Brain pericyte (primary cell): ENCODE measurements at places on chromosomes 1 and 21.

DNA sequence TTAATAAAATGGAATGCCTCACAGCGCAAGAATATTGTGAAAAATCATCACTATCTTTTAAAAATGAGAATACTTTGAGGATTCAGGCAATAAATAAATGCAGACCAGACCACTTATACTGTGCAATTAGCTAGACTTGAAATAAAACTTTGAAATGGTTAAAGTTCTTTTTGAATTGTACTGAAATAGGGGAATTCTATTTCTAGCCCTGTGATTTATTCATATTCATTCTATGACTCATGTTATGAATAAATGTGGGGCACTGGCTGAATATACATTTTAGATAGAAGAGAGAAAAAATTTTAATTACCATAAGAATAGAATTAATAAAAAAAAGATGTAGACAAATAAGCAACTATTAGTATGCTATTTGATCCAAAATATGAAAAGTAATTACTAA is 16.4 kb upstream of the USP25 start:
- DNase-seq, result no peak

- DNase-seq, result no peak
These were observed 67.1 kb downstream of the LHX9 start for GRCh38 chr1:197984289-197984688.

GRCh38 chr1:248737457-248737856 is 18.1 kb downstream of the LYPD8 start:
- DNase-seq, result no peak

DNA sequence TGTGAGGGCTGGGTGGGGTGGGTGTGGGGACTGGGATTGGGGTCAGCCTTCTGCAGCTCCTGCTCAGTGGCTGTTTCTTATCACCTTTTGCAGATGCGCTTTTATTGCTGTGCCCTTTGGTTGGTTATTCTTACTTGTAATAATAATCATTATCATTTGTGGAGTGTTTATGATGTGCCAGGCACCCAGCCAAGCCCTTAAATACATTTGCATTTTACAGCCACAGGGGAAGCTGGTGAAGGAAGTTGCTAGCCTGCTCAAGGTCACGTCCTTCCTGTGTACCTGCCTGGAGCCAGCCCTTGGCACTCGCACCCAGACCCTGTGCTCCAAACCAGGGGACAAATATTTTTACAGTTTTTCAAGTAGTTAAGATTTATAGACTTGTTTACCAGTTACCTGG is 144.0 kb downstream of the PGBD5 start:
- no peak for DNase-seq

DNA sequence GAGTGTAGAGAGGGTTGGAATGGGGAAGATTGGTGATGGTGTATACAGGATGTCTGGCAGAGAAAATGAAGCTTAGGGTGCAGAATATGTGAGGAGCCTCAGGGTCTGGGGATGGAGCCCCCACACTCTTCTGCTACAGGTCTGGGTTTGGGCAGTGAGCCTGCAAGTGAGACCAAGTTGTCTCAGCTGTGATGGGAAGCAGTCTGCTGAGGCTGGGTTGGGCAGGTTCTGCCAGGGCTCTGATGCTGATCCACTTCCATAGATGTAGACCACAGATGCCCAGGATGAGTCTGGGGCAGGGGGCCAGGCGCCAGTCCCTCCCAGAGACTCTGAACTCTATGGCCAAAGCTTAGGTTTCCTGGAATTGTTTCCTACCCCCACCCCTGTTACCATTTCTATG is 516.9 kb downstream of the PTPRU start:
- DNase-seq, result no peak

GRCh38 chr1:53262000-53262399 is 23.7 kb upstream of the MAGOH start:
- no peak for DNase-seq

- DNase-seq, result no peak
These were observed 6.7 kb downstream of the SPRR2E start for GRCh38 chr1:153087652-153088051.

GRCh38 chr1:177274687-177275211 is 104.0 kb downstream of the BRINP2 start:
- no peak for DNase-seq

- no peak for DNase-seq
These were observed 111.9 kb downstream of the NRIP1 start for GRCh38 chr21:14952916-14953315.

GRCh38 chr1:154520333-154520732 is 18.1 kb upstream of the SHE start:
- no peak for DNase-seq

- no peak for DNase-seq
These were observed 6.3 kb downstream of the CELF3 start for GRCh38 chr1:151710187-151710840.

- no peak for DNase-seq
These were observed 2.7 kb downstream of the LCE1F start for GRCh38 chr1:152777510-152778137.

GRCh38 chr1:221440658-221441057 is 301.2 kb downstream of the DUSP10 start:
- DNase-seq, result peak; percentile 6

DNA sequence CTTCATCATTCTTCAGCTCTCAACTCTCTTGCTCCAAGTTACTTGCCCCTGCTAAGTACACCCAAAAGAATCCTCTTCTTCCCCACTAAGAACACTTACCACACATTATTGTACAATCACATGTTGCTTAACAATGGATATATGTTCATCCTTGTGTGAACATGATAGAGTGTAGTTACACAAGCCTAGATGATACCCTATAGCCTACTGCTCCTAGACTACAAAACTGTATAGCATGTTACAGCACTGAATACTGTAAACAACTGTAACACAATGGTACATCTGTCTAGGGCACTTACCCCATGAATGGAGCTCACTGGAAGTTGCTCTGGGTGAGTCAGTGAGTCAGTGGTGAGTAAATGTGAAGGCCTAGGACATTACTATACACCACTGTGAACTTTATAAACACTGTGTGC is 77.4 kb downstream of the RERE start:
- peak; percentile 11 for DNase-seq

- DNase-seq, result no peak
These were observed 261.0 kb downstream of the ASTN1 start for GRCh38 chr1:176903474-176903873.

GRCh38 chr1:213552045-213552444 is 435.7 kb upstream of the PROX1 start:
- no peak for DNase-seq

DNA sequence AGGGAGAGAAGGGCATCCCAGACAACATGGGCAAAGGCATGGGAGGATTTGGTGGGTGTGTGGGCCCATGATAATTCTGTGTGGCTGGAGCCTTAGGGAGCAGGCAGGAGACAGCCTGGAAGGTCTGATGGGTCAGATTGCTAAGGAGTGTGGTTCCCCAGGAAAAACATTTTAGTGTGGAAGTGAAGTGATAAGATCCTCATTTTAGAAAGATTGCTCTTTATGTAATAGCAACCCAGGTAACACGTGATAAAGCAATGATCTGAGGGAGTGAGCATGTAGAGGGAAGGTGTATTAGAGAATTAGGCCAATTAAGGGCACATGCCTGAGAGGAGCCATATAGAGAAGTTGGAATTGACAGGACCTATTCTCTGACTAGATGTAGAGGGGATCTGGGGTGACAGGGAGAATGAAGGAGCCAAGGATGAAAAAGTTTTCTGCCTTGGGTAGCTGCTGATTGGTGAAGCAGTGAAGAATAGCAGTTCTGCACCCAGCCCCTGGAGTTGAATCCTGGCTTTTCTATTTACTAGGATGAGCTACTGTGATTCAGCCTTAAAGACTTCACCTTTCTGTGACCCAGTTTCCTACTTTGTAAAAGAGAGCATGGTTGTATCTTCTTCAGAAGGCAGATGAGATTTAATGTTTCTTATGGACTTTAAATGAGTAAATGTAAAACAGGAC is 18.7 kb upstream of the SLAMF6 start:
- no peak for DNase-seq

DNA sequence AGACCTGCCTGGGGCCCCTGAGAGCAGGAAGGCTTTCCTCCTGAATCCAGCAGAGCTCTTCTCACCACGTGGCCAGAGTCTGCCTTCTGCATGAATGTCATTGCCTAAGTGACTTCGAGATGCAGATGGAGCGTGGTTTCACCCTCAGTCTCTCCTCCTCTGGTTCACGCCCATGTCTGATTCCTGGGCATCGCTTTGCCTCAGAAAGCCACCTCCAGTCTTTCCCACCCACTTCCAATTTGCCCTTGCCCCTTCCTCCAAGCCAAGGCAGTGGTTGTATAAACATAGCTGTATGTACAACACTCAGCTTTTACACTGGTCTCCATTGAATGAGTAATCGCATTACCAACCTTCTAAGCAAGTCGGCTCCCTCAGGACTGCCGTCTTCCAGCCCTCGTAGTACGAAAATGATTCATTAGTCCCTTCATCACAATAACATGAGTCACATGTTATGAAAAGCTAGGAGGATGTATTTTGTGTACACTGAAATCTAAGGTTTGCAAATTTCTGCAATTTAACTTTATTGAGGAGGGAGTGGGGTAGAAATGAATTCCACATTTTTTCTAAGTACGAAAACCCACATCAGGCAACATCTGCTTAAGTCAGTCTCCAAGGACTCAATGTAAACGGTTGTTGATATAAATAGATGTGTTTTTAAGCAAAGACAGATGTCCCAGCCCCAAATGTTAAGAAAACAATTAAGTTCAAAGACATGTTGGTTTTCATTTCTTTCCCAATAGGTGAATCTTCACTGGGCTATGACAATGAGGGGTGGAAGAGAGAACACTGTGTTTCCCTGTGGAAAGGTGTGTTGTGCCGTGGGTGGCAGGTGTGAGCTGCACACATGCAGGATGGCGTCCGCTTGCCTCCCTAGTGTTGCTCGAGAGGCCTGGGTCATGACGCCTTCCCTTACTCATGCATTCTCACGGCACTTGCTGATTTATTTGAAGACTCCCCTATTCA is 32.3 kb upstream of the ETS2 start:
- DNase-seq, result peak; percentile 88

DNA sequence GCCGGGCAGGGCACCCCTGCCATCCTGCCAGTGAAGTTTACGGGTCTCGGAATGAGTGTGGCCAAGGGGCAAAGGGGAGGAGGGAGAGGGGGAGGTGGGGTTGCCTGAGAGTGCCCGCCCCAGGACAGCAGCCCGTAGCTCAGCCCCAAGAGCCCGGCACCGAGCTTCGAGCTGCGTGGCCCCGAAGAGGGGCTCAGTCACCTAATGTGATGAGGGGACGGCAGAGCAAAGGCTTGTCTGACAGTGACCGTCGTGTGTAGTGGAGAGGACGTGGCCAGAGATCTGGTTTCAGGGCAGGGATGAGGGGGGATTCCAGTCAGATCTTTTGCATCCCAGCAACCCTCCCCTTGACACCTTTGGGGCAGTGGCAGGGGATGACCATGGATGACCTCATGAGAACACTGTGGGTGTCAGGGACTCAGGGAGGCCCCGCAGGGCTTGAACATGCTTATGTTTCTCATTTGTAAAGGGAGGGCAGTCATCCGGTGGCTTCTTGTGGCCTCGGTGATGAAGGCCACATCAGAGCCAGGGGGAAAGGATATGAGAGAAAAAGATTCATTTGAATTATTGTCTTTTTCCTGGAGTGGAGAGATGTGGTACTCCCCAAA is 1.1 kb upstream of the TRPM2 start:
- no peak for DNase-seq

DNA sequence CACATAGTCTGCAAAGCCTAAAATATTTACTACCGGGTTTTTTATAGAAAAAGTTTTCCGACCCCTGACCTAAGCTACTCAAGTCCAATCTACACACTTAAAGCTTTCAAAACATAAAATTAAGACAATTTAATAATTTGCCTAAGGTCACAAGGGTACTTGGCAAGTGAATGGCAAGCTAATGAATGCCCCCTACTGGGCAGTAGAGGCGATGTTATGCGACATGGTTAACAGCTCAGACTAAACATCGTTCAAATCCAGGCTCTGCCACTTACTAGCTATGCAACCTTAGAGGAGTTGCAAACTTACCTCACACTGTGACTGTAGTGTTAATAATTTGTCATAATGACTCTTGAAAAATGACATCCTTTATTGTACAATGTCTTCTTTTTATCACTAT is 317.2 kb upstream of the NFIA start:
- DNase-seq, result no peak

GRCh38 chr1:226601456-226601855 is 52.9 kb downstream of the STUM start:
- no peak for DNase-seq

DNA sequence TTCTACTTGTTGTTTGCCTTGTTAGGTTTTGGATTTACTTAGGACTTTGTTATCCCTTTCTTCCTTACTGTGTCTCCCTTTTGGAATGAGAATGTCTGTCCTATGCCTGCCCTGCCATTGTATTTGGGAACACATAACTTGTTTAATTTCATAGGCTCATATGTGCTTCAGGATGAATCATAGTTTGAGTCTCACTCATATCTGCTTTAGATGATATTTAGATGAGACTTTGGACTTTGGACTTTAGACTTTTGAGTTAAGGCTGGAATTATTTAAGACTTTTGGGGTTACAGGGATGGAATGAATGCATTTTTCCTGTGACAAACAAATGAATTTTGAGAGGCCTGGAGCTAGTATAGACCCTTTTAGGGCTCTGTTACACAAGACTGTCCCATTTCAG is 33.4 kb downstream of the PSMG1 start:
- DNase-seq, result no peak

DNA sequence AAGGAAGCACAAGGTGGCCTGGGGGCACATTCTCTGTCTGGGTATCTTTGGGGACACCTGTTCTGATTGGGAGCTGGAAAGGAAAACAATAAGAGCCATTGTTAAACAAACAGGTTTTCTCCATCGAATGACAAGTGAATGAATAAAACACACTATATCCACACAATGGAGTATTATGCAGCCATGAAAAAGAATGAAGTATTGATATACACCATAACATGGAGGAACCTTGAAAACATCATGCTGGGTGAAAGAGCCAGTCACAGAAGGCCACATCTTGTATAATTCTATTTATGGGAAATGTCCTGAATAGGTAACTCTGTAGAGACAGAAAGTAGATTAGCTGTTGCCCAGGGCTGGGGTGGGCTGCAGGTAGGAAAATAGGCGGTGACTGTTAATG is 11.1 kb downstream of the PROK1 start:
- DNase-seq, result no peak

GRCh38 chr1:75993661-75994060 is 61.5 kb upstream of the ASB17 start:
- no peak for DNase-seq

DNA sequence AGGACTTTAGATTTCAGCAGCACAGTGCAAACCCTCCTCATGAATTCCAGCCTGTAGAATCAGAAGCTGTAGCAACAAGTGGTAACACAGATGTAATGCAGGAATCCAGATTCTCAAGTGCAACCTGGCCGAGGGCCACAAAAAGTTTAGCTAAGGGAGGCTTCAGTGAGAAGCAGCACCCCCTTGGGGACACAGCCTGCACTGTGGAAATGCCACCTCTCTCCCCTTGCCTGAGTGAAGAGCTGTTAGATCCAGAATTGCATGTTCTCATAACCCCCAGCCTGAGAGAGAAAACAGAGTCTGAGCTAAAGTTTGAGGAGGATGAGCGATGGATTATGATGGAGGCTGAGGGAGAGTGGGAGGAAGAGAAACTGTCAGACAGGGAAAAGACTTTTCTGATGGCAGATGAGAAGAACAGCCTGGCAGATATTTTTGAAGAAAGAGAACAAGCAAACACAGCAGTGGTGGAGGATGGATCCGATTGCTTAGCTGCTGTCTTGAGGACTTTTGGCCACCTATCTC is 80.5 kb upstream of the BMP8A start:
- peak; percentile 45 for DNase-seq

- no peak for DNase-seq
These were observed 60.6 kb downstream of the WNT9A start for GRCh38 chr1:227886993-227887696.

- no peak for DNase-seq
These were observed 33.4 kb downstream of the MEGF6 start for GRCh38 chr1:3577711-3578432.

- no peak for DNase-seq
These were observed 21.9 kb downstream of the TSNAX start for GRCh38 chr1:231550448-231550781.
